ENCODE measurements at places on chromosomes 4 and X.

DNA sequence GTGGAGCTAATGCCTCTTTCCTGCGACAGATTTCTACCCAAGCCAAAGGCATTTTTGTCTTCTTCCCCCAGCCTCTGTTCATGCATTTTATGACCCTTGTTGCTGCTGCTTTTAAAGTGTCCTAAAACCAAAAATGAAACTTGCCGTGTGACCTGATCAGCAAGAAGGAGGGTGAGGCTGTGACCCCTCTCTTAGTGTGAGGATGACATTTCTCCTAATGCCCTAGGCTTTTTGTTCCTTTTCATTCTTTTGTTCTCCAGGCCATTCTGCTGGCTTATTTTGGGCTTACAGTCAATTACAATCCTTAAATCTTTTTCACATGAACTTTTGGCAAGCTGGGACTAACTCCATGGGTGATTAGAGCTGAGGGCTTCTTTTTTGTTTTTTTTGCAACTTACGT, 34.4 kb downstream of the PTTG2 start:
- no peak for DNase-seq

GRCh38 chr4:70449220-70449619, 22.8 kb upstream of the MUC7 start:
- DNase-seq = no peak

- no peak for DNase-seq
Measured at GRCh38 chrX:9317176-9317575, 147.7 kb upstream of the TBL1X start.

GRCh38 chr4:141081921-141082395, 51.3 kb downstream of the RNF150 start:
- DNase-seq = no peak

GRCh38 chrX:10282490-10282889, 125.7 kb downstream of the CLCN4 start:
- no peak for DNase-seq

DNA sequence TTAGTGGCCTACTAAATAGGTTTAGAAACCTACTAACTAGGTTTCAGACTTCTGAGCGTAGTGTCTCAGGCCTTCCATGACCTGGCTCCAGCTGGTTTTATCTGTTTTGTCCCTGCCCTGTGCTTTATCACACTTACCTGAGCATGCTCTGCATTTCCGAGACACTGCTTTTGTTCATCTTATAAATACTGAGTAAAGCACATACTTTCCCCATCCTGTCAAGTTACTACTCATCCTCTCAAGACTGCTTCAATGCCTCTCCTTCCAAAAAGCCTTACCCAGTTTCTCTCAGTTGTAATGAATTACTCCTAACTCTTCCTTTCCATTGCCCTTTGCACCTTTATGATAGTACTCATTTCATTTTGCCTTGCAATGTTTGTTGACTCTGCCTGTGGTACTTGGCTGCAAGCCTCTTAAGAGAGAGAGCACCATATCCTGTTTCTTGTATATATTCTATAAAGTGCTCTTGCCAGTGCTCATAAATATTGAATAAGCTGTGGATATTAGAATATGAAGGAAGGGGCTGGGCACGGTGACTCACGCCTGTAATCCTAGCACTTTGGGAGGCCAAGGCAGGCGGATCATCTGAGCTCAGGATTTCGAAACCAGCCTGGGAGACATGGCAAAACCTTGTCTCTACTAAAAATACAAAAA, 34.4 kb downstream of the SLAIN2 start:
- no peak for DNase-seq

- no peak for DNase-seq
Measured at GRCh38 chrX:23919706-23920320, 12.0 kb downstream of the CXorf58 start.

- DNase-seq = no peak
Measured at GRCh38 chrX:30741545-30741944, 88.3 kb downstream of the GK start.

GRCh38 chrX:44401151-44401550, 57.7 kb upstream of the EFHC2 start:
- DNase-seq = no peak

GRCh38 chr4:55938481-55938880, 10.3 kb upstream of the CEP135 start:
- DNase-seq = no peak

DNA sequence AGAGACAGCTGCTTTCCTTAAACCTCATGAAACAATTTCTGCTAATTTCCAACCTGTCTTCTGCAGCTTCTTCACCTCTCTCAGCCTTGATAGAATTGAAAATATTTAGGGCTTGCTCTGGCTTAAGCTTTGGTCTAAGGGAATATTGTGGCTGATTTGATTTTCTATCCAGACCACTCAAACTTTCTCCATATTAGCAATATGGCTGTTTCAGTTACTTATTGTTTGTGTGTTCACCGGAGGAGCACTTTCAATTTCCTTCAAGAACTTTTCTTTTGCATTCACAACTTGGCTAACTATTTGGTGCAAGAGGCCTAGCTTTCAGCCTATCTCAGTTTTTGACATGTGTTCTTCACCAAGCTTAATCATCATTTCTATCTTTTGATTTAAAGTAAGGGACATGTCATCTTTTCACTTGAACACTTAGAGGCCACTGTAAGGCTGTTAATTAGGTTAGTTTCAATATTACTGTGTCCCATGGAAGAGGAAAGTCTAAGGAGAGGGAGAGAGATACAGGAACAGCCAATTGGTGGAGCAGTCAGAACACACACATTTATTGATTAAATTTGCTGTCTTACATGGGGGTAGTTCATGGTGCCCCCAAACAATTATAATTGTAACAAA, 213.2 kb downstream of the RASL11B start:
- no peak for DNase-seq

- no peak for DNase-seq
Measured at GRCh38 chrX:103329991-103330390, at the start of gene TCEAL7. Gene TCEAL7 (plus strand): TSS chrX:103330239. CDS start chrX:103331404, 1,165 bp downstream.

GRCh38 chr4:159298502-159298901, 195.6 kb downstream of the RAPGEF2 start:
- no peak for DNase-seq

- no peak for DNase-seq
Measured at GRCh38 chr4:188841523-188841922, 702.3 kb downstream of the TRIML1 start.

GRCh38 chr4:168618577-168619265, 121.9 kb downstream of the PALLD start:
- no peak for DNase-seq

GRCh38 chr4:57055886-57056285, 54.3 kb downstream of the IGFBP7 start:
- DNase-seq = no peak

GRCh38 chr4:84063619-84064018, 435.5 kb downstream of the NKX6-1 start:
- DNase-seq = no peak

GRCh38 chr4:184166736-184167135, 50.9 kb downstream of the ENPP6 start:
- DNase-seq = no peak

DNA sequence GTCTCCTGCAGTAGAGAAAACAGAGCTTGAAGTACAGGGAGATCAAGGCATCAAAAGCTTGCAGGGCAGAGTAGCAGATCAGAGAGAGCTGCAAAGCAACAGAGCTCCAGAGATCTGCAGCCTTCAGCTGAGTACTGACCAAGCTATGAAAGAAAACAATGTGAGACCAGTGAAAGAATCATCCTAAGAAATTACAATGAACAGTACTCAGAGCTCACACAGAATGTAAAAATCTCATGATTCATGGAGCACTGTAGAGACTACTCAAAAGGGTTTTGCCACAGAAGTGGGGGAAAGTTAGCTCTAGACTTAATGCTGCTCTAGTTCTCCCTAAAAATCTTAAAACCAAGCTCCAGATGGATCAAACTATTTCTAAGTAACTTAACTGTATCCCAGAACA, 80.0 kb upstream of the MAB21L2 start:
- DNase-seq = no peak

DNA sequence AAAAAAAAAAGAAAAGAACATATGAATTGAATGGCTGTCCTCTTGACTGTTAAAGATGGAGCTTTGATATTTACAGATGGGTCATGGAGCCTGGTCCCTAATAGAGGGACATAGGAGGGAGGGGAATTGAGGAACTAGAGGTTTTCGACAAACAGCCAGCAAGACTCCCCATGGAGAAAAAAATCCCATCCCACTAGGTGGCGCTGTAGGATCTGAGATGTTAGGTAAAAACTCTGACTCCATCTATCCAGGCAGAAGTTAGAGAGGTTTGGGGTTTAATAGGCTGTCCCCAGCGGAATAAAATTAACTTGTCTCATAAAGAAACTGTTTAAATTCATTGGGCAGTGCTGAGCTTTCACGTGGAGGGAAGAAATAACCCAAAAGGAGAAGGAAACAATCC, 45.9 kb downstream of the HMGB2 start:
- no peak for DNase-seq

DNA sequence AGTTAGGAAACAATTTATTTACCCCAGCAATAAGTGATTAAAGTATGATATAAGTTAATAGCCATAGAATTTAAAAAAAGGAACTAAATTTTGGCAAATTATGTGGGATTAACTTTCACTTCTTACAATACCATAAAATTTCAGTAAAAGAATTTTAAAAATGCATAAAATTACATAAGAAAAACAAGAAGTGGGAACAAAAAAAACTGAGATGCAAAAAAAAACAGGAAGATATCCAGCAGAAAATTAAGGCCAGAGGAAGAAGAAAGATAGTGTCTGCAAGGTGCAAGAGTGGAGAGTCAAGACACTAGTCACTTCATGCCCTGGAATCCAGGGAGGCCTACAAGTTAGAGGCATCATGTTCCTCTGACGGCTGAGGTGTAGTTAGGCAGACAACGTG, 184.2 kb downstream of the GASK1B start:
- DNase-seq = no peak

DNA sequence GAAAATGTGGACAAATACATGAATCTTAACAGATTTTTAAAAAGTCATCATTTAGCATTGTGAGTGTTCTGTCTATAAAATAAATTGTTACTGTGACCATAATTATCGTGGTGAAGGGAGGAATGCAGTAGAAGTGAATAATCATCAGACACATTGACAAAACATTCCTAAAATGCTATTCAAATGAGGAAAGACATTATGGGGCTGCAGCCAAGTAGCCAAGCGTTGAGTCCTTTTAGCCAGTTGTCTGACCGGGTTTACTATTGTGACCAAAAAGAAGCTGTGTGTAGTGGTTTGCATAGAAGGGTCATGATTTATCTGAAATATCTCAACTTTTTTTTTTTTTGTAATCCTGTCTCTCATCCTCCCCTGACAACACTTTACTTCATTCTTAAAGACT, 19.5 kb downstream of the WWC2 start:
- DNase-seq = no peak

GRCh38 chr4:81600520-81601357, 129.0 kb upstream of the RASGEF1B start:
- DNase-seq = no peak

GRCh38 chr4:38820329-38821061, 15.9 kb upstream of the TLR1 start:
- DNase-seq = no peak

DNA sequence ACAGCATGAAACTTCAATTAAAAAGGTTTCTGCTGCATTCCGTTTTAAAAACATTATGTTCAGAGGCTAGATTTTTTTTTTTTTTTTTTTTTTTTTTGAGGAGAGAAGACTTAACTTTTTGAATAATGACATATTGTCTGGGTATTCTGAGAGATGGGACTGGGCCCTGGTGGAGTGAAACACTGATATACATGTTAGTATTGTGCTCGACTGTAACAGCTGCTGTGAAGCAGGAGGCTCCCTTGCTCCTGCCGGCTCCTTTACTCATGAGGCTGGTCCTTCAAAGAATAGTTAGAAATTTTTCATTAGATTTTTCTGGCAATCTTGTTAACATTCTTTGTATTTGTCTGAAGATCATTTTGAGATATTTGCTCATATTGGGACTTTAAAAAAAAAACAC, 73.3 kb downstream of the TMEM131L start:
- DNase-seq = no peak

DNA sequence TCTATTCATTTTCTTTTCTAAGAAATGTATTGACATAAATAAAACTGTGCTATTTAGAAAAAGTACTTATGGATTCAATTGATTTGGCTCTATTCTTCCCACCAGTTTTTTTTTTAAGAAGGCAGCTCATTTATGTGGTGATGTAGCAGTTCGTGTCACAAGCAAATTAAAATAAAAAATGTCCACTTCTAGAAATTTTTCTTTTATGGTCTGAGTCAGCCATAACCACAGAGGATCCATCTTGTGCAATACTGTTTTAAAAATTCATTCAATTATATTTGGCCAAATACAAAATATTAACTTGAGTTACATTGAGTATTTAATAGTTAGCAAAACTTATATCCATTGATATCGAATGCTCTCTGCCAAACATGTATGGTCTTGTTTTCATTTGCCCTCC, 207.9 kb upstream of the FAT1 start:
- no peak for DNase-seq

GRCh38 chr4:82761229-82761628, 37.4 kb downstream of the SCD5 start:
- DNase-seq = no peak

DNA sequence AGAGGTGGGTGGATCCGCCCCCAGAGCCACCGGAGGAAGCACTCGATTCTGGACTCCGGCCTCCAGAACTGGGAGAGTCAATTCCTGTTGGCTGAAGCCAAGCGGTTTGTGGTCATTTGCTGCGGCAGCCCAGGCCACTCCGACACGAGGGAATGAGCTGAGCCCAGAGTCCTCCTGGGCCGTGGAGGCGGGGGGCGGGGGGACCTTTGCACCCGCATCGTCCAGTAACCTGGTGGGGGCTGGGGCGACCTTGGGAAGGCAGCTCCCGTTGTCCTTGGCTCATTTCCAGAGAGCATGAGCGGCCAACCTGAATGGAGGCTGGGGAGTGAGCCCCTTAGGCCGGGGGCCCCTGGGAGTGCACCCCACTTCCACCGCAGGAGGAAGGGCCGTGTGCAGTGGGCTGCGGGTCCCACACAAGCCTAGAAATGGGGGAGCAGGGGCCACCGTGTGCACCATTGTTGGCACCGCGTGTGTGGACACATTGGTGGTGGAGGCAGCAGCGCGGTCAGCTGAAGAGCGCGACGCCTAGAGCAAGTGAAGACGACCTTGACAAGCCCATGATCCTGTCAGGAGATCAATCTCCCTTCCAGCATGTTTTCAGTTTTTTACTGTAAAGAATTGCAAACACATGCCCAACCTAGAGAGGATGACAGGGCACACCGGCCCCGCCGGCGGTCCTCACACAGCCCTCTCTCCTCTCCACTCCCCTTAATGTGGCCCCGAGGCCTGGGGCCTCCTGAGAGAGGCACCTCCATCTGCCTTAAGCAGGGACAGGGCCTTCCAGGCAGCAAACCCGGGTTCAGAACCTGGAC, 19.9 kb upstream of the DUSP9 start:
- DNase-seq = no peak

- no peak for DNase-seq
Measured at GRCh38 chr4:54986095-54986846, 139.1 kb downstream of the KDR start.

DNA sequence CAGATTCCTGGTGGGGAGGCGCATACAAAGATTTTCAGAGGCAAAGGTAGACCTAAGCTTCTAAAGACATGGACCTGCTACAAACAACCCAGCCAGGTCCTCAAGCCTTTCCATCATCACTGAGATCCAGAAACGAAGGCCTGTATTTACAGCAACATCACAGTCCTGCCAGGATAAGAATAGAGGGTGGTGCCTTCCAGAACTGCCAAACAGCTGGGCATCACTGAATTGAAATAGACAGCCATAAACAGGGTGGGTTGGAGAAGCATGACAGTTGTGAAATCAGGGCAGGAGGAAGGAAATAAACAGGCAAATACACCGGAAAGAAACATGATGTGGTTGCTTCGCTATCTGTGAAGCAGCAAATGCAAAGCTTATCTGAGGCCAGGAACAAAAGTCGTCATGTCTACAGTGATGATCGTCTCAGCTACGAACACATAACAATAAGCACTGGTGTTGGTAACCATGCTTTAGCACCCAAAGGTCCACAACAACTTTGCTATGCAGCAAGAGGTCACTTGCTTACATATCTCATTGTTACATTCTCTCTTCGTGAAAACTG, 6.7 kb upstream of the TMEM154 start:
- DNase-seq = no peak

Data from GM12891 (cell line).